AG04450 (cell line): ENCODE measurements at places on chromosomes 3 and 15. TPM values are rescaled to one million over a fixed set of nuclear protein-coding genes. Genes with fewer than 3 reads are reported as not detected.

- no peak for DNase-seq
Measured at GRCh38 chr15:63306492-63307073, 29.2 kb downstream of the APH1B start.

DNA sequence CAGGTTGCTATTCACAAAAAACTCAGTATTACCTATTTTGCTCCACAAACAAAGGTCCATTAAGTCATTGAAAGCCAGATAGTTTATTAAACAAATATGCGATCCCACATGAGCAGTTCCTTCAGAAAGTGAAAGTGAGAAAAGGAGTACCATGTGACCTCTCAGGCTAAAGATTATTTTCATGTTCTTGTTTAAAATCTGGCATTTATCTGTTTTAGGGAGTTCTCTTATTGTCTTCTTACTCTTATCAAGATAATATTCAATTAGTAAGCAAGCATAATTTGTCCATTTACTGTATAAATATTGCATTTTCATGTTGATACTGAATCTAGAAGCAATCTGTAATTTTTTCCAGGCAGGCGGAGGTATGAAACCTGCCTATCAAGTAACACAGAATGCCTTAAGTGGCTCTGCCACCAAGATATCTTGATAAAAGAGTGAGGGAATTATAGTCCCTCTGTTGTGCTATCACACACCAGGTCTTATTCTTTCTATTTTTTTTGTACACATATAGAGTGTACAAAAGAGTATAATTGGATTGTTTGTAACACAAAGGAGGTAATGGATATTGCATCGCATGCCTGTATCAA lies 20.1 kb upstream of the PLSCR5 start:
- DNase-seq, result no peak

GRCh38 chr3:156140001-156140595 lies 19.7 kb downstream of the KCNAB1 start:
- no peak for DNase-seq

DNA sequence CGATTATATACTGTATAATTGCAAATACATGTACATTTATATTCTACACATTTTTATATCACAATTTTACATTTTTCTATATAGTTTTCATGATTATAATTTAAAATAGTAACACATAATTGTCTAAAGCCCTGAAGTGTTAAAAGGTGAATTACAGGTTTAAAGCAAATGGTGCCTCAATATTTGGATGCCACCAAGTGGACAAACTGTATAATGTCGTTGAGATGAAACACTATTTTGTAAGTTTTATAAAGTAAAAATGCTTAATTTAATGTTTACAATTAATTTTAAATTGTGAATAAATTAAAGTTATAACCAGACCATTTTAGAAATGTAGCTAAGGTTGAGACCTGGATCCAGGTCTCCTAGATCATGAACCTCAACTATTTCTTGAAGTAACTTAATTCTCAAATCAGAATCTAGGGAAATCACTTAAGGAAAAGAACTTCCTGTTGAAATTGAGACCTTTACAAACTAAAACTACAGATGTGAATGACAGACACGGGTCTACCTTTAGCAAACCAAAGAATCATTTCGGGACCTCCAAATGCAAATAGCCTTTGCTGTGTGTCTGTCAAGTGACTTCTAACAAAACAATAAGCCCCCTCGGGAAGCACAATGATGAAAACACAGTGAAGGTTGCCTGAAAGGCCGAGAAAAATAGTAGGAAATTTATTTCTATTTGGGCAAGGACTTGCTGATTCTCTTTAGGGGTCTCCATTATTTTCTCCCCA lies 37.8 kb downstream of the EHHADH start:
- DNase-seq, result no peak

DNA sequence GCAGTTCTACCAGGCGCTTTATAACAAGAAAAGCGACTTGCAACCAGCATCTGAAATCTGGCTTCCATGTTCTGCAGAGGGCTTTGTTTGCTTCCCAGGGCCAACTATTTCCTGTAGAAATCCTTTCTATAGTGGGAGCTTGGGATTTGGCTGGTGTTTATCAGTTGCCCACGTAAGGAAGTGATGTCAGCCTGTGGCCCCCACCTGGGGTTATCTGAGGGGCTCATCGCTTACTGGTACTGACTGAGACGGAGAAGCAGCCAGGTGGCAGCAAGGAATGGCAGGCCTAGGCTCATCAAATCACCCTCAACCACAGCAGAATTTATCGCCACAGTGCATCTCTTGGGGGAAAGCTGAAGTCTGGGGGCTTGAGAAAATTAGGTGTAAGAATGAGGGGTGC lies 14.6 kb upstream of the CCR9 start:
- DNase-seq, result no peak

DNA sequence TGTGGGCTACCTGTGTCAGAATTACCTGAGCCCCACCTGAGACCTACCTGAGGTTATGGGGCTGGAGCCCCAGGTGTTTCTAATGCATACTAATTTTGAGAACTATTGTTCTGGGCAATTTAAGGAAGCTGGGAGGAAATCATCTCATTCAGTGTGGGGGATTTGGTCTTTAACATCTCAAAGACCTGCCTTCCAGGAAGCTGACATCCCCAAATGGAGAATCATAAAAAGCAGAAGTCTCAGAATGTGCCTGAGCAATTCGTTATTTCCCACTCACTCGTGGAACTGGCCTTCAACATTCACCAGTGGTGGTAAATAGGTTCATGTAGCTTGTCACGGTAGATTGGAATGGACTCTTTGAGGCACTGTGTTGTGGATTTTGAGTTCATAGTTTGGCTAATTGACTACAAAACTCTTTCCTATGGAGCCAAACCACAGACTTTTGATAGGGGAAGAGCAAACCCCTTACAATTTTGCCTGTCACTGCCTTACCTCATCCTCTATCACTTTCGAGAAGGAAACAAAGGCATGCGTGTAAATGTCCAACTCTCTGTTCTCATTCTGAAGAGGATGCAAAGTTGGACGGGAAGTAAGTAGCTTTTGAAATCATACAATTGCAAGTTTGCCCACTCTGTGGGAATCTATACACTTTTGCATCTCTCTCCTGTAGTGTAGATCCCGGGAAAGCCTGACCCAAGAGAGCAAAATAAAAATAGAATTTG lies 521.0 kb upstream of the MDFIC2 start:
- no peak for DNase-seq

PIAS1 gene
- 33.7 and 38.9 TPM in 2 replicates for polyA plus RNA-seq

TSEN2 gene
- polyA plus RNA-seq, result 8.9 and 11.0 TPM in 2 replicates

NANOGP8 gene
- 0.11 and 0.15 TPM in 2 replicates for polyA plus RNA-seq
